Hippocampal formation (tissue), 2 donors: ENCODE measurements at places on chromosomes 5 and 9.

GRCh38 chr5:8383616-8384015 lies 514.7 kb downstream of the MTRR start:
- no peak for DNase-seq

DNA sequence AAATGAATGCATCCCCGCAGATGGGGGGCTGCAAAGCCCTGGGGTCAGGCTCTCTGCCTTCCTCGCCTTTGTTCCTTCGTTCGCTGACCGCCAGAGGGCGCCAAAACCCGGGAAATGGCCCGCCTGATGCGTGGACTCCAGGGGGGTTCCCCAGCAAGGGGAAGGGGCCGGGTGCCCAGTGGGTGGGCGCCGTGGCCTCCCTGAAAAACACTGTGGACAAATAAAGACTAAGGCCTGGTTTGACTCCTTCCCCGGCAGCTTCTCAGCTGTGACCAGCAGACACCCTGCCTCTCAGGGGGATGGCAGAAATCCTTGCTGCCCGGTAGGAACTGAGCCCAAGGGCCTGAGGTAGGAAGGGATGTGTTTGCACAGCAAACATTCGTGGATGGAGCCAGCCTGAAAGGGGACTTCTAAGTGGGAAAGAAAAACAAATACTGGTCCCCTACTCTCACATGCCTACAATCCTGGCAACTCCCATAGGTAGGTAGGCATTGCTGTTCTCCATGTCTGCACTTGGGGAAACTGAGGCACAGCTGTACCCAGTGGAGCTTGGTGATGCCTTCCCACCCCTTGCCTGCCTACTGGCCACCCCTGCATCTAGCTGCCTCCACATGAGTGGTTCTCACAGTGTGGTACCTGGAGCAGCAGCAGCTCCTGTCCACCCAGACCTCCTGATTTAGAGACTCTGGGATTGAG lies 57.7 kb downstream of the DUSP1 start:
- peak; percentile 44 for DNase-seq

DNA sequence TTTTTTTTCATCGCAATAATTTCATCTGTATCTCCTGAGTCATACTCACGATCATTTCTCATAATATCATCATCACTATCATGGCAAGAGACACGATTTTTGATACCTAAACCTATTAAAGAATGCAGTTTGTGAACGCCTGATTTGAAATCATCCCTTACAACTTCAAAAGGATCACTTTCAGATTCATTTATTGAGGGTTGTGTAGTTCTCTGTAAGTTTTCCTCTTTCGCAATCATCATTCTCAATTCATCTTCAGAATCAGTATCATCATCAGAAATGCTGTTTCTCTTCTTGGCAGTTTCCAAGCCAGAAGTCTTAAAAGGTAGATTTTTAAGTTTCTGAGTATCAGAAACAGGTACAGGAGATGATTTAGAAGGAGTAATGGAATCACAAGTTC lies 9.7 kb downstream of the NOL8 start:
- no peak for DNase-seq

GRCh38 chr9:33158843-33159776 lies 8.0 kb downstream of the B4GALT1 start:
- DNase-seq, result no peak

- no peak for DNase-seq
These were observed 115.2 kb upstream of the LHFPL2 start for GRCh38 chr5:78763659-78764189.

DNA sequence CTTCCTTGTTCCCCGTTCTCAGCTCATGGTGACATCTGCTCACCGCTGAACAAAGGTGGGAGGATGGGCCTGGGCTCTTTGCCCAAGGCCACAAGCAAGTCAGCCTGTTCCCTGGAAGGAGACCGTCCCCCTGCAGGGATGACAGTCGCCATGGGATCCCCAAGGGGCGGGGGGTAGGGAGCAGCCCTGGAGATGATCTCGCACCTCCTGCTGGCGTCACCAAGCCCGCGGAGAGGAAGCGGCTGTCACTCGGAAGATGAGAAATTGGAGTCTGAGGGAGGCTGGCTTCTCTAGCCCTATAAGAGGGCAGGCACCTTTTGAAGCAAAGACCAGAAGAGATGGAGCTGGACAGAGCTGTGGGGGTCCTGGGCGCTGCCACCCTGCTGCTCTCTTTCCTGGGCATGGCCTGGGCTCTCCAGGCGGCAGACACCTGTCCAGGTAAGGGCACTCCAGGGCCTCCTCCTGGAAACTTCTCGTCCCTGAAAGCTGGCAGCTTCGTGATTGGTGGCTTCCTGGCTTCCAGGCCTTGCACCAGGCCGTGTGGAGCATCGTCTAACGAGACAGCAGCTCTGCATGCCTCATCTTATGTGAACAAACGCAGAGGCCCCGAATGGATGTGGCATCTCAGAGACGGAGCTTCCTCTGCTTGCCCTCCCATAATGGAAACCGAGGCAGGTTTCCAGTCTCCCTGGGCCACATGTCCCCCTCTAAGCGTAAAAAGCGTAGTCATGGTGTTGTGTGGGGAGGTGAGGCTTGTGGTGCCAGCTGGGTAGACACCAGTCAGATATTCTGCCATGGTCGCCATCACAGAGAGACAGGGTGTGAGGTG lies at the start of gene FCN2:
TSS of gene FCN2 (plus strand) at position 327 of the 829 bp plus-strand sequence. CDS start at position 339, 12 bp downstream.
- DNase-seq, result no peak

GRCh38 chr5:362978-363765 lies 41.7 kb downstream of the AHRR start:
- DNase-seq, result no peak

- no peak for DNase-seq
These were observed 1.2 kb downstream of the SSBP2 start for GRCh38 chr5:81749561-81750307.

DNA sequence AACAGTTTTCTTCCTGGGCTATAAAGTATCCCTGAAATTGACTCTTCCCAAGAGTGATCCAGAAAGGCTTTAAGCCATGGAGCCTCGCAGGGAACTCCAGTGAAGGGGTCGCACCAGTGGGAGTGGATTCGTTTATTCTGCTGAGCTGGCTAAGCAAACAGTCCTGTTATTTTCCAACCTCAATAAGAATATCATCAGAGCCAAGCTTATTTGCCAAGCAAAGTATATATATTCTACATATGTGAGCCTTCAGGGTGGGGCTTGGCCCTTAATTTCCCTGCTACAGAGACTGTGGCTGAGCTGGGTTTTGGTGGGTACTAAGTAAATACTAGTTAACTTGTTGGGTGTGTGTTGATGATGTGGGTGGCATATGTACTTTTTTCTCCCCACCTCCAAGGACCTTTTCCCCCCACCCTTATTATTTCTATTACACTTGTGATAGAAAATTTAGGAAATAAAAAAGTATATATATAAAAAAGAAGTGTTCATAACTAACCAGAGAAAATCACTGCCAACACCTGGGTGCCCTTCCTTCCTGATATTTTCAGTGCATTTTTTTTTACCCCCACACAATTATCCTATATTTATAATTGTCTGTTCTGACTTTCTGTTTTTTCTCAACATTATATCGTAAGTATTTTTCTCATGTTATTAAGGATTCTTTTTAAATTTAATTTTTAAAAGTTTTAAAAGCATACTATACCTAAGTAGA lies 5.3 kb downstream of the GSN start:
- DNase-seq, result no peak

GRCh38 chr5:131818001-131818724 lies 21.3 kb upstream of the FNIP1 start:
- no peak for DNase-seq
